ENCODE measurements at places on chromosomes 12 and 14.

- DNase-seq: no peak
Observed at GRCh38 chr12:86349196-86349595, 93.0 kb upstream of the MGAT4C start.

DNA sequence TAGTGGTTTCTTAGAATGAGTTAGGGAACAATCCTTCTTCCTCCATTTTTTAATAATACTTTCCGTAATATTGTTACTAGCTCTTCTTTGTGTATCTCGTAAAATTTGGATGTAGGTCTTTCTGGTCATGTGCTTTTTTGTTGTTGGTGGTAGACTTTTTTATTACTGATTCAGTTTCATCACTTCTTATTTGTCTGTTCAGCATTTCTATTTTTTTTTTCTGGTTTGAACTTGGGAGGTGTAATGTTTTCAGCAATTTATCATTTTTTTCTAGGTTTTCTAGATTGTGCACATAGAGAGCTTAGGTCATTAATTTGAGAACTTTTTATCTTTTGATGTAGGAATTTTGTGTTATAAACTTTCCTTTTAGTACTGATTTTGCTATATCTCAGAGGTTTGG is 1299.9 kb downstream of the FSCB start:
- no peak for DNase-seq

DNA sequence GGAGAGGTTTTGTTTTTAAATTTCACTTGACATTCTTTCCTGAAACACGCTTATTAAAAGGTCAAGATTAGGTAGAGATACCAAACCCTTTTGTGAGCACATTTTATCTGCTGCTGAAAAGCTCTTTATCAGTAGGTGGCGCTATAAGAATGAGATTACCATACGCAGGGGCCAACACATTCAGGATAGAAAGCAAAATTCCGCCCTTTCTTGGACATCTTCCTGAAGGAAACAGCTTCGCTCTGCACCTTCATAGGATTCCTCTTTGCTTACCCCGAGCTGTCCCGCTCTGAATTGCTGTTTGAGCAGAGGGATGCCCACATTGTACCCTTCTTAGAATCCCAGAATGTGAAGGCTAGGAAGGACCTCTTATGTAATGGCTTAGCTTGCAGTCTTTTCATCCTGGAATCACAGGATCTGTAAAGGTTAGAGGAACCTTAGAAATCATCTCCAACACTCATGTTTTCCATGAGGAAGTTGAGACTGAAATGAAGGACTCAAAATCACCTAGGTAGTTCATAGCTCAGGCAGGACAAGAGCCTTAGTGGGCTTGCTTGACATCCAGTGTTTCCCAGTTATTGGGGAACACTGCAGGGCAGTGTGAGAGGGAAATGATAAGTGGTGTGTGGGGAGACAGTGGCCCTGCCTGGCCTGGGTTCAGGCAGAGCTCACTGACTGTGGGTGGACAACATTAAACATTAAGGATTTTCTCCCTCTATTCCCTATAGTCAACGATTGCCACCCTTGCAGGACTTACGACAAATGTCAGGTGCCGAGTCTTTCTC is 38.7 kb upstream of the CRY1 start:
- DNase-seq: no peak

DNA sequence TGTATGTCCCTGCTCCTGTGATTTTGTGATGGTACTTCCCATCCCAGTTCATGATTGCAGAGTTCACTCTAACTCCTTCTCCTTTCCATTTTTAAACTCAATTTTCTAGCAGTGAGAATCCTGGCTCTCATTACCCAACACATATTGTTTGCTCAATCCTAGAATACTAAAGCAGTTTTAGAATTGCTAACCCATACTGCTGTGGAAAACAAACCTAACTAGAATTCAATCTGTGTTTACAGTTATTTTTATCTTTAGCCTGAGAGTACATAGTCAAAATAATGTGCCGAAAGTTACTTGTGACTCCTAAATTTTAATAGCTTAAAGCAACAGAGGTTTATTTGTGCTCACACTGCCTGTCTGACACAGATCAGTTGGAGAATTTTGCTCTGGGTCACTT is 508.0 kb downstream of the AACS start:
- DNase-seq: no peak

GRCh38 chr12:41681898-41682297 is 462.8 kb downstream of the GXYLT1 start:
- DNase-seq: no peak

DNA sequence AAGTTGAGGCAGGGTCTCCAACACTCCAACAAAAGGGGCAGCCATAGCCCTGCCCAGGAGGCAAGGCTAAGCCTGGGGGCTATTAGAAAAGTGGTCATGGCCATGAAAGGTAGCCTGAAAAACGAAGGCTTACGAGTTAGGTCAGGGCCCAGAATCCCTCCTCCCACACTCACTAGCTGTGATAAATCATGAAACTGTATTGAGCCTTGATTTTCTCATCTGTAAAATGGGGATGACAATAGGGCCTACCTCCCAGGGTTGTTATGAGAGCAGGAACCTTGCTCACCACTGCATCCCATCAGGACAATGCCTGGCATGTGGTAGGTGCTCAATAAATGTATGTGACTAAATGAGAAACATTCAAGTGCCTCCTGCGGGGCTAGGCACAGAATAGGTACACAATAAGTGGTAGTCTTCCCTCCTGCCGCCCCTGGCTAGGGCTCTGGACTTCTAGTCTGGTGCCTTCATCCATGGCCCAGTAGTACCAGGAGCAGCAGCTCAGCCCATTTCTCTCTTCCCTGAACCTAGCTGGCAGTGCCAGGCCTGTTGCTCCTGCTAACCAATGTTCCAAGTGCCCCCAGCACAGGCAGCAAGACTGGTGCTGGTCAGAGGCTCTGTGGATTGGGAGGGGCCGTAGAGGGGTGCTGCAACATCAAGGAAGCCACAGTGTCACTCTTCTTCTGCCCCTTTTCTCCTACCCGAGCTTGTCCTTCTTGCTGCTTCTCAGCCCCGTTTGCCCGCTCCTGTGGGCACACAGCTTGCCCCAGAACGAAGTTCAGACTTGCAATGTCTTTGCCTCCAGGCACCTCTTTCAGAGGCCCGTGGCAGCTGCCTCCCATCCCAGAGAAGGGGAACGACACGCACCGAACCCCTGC is 7.8 kb downstream of the PGF start:
- DNase-seq: no peak

- no peak for DNase-seq
Observed at GRCh38 chr14:38605193-38606114, 349.6 kb upstream of the CLEC14A start.

GRCh38 chr14:56796259-56796658 is 14.0 kb downstream of the OTX2 start:
- no peak for DNase-seq

DNA sequence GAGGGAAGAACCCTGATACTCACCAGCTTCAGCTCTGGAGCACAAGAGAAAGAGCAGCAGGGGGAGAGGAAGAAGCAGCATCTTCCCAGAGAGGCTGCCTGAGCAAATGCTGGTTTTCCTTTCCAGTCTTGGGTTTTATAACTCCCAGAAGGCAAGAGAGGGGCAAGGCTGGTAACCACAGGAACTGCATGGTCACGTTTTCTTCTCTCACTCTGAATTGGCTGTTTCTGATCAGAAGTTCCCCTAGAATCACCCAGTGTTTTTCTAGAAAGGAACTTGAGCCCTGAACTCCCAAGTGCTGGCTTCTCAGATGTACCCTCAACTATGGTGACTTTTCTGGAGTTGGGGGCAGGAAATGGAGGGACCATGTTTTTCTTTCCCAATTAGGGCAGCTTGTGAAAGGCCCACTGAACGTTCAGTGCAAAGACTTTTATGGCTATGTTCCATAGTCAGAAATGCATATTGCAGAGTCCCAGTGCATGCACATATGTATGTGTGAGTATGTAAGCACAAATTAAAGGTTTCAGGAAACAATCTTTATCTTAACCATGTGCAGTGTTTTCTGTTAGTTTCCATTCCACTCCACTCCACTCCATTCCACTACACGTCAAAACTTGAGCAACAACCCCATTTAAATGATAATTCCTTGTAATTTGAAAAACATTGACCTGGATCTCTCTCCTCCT is at the start of gene CMA1:
Gene CMA1, minus strand, starts transcription at position 111 of the 686 bp plus-strand sequence. Its CDS starts 30 bp downstream, at position 81.
- no peak for DNase-seq

DNA sequence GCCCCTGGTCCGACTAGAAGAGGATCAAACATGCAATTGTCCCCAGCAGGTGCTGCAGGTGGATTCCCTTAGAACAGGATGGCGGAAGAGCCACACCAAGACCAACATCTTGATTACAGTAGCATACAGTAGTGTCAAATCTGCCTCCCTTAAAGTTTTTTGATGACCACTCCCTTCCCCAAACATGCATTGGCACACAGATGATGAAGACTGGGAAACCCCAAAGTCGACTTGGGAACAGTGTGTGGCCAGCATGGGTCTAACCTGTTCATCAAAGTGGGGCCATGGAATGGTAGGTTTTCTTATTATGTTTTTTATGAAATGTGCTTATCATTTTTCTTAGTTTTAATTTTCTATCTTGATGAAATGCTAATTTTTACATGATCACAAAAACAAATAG is 8.8 kb downstream of the PLXNC1 start:
- no peak for DNase-seq

DNA sequence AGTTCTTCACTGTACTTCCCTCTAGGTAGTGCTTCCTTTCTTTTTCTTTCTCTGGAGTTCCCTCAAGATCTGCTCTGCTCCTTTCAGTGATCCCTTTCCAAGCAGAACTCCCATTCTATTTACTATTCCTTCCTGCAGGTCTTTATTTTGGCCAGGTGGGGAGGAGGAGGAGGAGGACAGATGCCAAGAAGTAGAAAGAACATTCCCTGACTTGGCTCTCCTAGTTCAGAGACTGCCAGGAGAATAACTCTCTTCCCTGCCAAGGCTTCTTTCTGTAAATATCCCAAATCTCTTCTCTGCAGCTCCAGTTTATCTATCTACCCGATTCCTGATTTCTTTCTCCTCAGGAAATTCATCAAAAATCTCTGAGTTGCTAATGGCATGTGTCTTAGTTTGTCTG is 229.6 kb upstream of the TMEM260 start:
- DNase-seq: no peak

DNA sequence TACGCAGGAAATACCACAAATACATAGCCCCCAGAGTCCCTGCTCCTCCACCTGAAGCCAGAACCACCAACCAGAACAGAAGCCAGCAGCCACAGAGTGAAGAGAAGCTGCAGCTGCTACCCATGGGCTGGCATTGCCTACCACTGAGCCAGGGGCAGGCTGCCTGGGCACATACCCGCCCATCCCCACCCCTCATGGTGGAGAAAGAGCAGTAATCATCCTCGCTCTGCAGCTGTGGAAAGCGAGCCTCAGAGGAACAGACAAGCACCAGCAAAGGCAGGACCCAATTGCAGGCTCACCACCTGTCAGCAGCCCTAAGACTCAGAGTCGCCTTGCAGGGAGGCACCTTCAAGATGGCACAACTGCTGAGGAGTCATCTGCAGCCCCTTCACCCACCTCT is 11.2 kb upstream of the CD9 start:
- DNase-seq: no peak

DNA sequence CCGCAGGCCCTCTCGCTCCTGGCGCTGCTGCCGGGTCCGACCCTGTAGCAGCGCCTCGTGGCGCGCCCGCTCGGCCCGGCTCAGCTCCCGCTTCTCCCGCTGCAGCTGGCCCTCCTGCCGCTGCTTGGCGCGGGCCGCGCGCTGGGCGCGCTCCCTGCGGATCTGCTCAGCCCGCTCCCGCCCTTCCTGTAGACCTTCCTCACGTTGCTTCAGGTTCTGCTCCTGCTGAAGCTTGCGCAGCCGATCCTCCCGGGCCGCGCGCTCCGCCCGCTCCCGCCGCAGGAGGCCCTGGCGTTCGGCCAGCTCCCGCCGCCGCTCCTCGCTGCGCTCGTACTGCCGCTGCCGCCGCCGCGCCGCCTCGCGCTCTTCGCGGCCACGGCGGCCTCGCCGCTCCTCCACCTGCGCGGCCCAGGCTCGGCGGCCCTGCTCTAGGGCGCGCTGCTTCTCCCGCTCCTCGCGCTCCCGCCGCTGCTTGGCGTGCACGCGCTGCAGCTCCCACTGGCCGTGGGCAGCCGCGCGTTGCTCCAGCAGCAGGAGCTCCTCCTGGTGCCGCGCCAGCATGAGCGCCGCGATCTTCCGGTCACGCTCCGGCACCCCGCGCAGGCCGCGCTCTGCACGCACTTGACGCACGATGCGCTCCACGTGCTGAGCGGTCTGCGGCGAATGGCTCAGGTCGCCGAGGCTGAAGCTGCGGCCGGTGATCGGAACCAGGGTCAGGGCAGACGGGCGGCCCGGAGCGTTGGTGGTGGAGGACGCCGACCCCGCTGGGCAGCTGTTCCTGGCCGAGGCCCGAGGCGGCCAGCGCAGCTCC is 2.4 kb downstream of the CCDC177 start:
- no peak for DNase-seq

- no peak for DNase-seq
Observed at GRCh38 chr12:84135586-84136279, 776.9 kb downstream of the SLC6A15 start.

- DNase-seq: peak; percentile 15
Observed at GRCh38 chr12:112906712-112907414, at the start of gene OAS1. OAS1 (plus strand) TSS chr12:112906962; CDS start chr12:112907040, 78 bp downstream.

DNA sequence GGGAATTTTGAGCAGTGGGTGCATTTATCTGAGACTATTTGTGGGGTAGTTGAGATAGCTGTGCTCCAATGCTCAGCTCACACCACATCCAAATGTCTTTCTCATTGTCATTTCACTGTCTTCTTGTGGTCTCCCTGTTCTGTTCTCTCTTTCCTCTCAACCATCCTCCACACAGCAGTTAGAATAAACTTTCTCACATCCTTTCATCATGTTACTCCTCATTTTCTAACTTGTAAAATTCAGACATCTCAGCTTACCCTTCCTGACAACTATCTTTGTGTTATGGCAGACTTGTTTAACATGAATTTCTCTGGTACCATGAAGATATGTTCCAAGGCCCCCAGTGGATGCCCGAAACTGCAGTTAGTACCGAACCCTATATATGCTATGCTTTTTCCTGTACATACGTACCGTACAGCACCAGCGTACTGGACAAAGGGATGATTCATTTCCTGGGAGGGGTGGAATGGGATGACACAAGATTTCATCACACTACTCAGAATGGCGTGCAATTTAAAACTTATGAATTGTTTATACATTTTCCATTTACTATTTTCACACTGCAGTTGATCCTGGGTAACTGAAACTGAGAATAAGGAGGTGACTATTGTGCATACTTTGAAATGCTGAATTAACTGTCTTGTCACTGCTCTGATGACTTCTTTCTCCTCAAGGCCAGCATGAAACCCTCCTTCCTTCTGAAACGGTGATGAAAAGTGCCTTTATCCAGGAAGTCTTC is 177.1 kb upstream of the SLC38A2 start:
- DNase-seq: no peak
